EL (cell line): ENCODE measurements at places on chromosomes 2 and 18.
A peak's percentile ranks its signal among the peaks of the same experiment; 100 is the strongest.

DNA sequence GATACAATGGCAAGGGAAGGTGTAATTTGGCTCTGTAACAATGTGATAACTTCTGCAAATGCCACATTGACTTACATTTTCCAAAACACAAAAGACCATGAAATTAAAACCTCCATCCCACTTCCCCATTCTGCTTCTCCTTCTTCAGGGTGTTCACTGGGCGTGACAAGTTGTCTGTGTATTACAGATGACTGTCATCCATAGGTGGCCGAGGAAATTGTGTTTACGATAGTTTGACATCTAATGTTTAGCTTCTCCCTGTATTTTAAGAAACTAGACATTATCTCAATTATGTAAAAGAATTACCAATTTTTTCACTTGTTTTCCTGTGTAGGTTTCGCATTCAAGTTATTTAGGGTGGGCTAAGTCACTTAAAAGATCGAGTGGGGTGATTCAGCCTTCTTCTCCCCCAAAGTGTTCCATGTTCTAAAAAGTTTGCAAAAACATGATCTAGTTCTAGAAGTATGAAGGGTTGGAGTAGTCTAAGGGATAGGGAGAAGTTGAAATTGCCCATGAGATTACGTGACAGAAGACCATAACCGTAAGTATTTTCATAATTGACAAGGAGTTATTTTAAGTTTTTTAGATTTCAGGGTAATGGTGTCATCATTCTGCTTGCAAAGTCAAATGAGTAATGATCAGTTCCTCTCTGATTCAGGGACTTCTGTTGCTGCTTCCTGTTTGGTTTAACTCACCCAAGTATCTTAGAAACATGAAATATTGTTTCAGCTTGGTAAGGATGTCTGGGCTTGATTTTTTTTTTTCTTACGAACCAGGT lies 25.2 kb upstream of the CYTIP start:
- DNase-seq = peak; percentile 92

DNA sequence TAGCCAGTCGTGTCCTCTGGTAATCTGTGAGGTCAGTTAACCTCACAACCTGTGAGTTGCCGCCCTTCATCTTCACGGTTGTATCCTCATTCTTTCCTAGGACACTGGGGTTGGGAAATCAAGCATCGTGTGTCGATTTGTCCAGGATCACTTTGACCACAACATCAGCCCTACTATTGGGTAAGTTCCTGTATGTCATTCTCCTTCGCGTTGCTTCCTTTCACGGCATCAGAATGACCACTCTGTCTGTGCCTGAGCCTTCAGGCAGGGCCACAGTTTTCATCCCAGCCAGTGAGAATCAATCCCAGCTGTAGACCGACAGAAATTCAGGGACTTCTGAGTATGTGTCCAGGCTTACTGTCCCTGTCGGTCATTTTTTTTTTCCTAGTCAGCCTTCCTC lies 67.1 kb downstream of the RAB31 start:
- peak; percentile 5 for DNase-seq

DNA sequence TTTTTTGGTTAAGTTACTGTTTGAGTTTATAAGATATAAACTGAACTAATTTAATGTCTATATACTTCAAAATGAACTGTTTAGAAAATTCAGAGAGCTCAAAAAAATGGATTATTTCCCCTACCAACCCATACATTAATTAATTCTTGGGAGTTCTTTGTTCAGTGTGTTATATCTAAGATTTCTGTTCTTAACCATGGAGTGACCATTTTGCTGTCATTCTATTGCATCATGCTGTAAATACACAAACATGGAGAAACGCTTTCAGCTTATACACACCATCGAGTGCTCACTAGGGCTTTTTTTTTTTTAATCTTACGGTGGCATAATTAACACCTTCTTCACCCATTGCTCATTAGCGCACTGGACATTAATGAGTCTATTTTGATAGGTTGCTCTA lies 33.4 kb upstream of the TBR1 start:
- DNase-seq = no peak

DNA sequence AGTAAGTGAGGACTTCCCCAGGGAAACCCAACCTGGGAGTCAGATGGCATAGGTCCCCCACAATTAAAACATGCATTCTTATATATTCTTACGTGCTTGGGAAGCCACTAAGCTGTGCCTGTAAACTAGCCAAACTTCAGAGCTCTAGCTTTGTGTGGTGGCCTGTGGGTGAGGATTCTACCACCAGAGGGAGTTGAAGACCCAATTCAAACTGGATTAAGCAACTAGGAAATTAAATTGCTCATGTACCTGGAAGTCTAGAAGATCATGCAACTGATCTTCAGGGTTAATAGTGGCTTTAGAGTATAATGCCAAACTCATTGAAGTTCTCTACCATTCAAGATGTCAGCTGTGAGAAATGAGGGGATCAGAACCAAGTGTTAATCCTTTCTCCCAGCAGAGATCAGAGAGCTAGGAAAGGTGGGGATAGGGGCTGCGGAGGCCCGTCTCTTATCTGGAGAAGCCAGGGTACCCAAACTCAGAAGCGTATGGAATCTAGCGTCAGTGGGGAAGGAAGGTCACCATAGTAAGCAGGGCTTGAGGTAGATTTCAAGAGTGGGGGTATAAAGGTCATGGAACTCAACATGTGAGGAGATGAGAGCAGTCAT lies 53.2 kb upstream of the CCDC85A start:
- DNase-seq = peak; percentile 53

DNA sequence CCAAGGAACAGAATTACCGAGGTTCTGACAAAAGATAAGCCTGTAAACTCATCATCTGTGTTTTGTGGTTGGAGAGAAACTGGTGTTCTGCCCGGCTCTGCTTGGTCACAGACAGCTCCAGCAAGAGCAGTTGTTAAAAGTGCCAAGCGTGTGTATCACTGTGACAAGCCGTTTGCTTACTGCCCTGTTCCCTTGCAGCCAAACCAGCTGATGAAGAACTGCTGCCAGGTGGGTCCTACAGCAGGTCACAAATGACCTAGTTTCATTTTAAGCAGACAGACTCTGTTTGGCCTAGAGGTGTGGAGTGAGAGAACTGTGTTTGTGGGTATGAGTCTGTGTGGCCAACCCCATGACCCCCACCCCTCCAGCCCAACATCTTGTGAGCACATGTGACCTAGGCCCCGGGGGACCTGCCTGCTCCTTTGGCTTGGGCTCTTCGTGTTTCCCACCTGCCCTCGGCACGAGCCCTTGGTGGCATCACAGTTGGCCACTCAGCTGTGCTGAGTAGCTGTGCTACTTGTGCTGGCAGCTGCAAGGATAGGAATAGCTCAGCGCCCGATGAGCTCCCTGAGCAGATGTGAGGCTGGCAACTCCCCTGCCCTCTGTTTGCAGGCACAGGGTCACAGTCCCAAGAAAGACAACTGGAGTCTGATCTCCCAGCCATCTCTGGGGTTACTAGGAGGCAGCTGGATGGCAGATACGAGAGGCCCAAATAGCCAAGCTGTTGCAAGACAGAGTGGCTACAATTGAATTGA lies 9.7 kb downstream of the OXER1 start:
- DNase-seq = no peak

GRCh38 chr2:11239666-11240462 lies 84.6 kb downstream of the SLC66A3 start:
- peak; percentile 30 for DNase-seq
